NCI-H345 (cell line): ENCODE measurements at places on chromosomes 3 and 15.

DNA sequence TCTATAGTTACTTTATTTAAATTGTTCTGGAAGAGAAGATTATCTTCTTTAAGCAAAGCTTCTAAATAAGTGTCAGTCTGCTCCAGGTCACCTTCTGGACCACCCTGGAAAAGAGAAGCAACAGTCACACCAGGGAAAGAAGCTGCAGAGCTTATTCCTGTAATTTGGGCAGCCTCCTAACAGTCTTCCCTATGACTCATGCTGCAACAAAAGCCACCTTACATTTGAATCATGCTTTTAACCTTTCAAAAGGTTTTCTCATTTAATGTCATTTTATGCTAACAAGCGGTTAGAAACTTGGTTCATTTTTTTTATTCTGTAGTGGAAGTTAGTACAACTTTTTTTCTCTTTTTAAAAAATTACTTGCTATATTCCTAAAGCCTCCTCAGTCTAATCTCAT lies 5.3 kb upstream of the GUCA1C start:
- DNase-seq: no peak

DNA sequence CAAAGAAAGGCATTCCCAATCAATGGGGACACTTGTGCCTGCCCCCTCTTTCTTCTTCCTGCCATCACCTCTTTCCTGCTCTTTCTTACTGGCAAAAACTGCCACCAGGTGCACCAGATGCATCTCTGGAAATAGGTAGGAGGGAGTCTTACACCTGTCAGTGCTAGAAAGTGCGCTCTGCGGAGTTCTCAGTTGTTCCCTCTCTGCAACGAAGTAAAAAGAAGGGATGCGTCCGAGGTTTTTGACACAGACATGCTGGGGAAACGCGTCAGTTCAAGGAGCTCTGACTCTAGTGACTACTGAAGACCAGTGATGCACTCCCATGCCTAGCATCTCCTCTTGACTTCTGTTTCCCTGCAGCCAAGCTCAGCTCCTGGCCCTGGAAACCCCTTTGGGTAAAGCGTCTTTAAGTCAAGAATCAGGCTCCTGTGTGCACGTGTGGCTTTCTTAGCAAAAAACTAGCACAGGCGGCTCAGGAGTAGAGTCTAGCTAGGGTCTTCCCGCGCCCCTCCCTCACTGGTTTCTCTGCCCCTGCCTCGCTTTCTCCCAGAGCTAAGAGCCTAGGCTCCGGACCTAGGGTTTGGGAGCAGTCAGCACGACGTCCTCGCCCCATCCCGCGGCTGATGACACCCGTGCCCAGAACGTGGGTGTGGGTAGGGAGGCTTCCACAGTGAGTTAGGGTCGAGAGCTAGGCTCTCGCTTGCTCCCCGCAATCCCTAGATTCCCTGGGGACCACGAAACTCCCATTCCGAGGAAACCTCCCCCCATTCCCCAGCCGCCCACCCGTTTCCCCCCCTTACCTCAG lies 564 bp upstream of the GRM7 start:
- DNase-seq: no peak

GRCh38 chr3:187039723-187040414 lies 99.4 kb downstream of the RPL39L start:
- DNase-seq: peak; percentile 29

- no peak for DNase-seq
Observed at GRCh38 chr3:127066635-127067034, 83.7 kb downstream of the PLXNA1 start.

DNA sequence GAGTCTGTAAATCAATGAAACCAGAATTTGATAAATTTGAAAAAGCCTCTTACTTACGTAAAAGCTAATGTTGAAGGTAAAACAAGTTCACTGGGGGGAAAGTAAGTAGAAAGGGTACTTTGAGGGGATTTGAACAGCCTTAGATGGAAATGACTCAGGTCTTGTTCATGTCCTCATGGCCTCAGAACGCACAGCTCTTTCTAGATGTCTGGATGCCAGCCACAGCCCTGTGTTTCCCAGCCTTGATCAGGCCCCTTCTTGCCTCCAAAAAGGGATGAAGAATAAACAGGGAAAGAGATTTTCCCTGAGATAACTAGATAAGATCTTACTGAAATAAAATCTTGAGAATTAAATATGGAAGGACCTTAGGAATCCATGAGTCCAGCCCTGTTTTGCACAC lies 237.1 kb upstream of the GOLGA6L4 start:
- no peak for DNase-seq

DNA sequence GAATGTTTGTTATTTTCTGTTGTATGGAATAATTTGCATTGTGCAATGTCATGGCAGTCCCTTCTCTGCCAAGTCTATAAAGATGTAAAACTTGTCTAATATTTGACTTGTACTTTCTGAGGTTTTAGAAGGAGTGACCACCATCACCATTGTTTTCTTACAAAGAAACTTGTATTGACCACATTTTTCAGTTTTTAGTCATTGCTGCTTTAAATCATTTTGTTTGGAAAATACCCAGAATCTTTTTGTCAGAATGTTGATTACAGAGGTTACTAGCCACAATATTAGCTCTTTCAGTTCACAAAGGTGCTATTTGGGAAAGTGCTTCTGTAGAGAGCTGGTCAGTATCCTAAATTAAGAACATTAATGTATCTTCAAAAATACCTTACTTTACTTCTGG lies 532.4 kb upstream of the GBE1 start:
- DNase-seq: no peak

GRCh38 chr3:46574243-46574646 lies 8.1 kb upstream of the LRRC2 start:
- peak; percentile 17 for DNase-seq

GRCh38 chr3:45565342-45565741 lies 29.2 kb upstream of the LIMD1 start:
- DNase-seq: no peak

DNA sequence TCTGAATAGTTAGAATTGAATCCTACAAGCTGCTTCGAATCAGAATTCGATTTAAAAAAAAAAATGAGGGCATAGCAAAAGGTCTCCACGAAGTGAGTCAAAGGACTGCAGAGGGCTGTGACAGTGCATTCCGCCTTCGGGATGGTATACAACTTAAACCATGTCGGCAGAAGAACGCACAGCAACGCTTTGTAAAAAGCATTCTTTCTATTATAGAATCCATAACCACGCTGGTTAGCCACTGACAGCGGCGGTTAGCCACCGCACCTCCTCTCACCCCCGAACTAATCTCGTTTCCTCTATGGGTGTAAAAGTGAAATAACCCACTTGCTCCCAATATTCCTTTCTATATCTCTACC lies 664 bp upstream of the PIK3CA start:
- no peak for DNase-seq

DNA sequence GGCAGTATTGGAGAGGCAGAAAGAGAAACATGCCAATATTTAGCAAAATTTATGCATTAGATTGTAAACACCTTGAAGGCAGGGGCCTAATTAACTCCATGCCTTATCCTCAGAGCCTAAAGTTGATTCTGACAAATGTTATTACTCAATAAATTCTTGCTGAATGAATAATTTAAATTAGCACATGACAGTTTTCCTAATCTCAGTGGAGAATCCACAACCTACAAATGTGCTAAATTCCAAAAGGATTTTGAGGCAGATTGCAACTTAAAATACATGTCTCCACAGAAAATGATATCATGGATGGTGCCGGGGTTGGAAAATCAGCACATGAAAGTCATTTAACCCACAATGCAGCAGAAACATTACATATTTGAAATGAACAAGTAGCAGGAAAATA lies 41.1 kb upstream of the NANOGP8 start:
- no peak for DNase-seq

DNA sequence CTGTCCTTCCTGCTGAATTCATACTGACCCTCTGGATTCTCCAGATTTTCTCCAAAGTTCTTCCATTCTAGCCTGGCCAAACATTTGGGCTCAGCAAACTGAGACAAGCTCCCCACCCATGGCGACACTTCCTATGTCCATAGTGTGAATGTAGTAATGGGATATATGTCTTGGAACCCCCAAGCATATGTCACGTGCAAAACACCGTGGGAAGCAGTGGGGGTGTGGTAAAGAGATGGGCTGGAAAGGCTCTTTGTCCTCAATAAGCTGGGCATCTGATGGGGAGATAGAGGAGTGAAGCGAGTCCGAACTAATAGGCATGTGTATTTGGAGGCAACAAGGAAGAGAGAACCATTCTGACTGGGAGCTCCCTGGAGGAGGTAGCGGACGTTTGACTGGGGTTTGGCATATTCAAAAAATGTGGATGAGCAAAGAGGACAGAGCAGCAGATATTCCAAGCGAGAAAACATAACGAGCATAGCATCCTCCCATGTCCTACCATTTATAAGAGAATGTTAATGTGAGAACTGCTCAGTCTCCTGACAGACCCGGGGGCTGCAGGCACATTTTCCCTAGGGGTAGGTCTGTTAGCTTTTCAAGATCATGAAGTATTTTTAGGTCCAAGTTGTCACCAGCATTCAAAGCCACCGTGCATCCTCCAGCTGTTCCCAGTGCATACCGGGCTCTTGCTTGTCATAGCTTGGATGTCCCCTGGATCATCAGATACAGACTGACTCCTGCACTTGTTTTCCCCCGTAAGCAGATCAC lies 25.6 kb downstream of the TPM1 start:
- no peak for DNase-seq
